Endothelial cell of coronary artery (primary cell): ENCODE measurements at places on chromosomes 11 and 22. TPM values are rescaled to one million over a fixed set of nuclear protein-coding genes. Genes with fewer than 3 reads are reported as not detected.

Gene C1QTNF5
- 58.2 and 65.6 TPM in 2 replicates for total RNA-seq

Gene KDM4D
- 0.28 and 0.72 TPM in 2 replicates for total RNA-seq

Gene TRIM51
- total RNA-seq: not detected in 2 replicates

Gene CDHR5
- not detected in 2 replicates for total RNA-seq

Gene ABCC8
- not detected in 2 replicates for total RNA-seq

Gene GLB1L2
- total RNA-seq: 0.19 and 0.36 TPM in 2 replicates

Gene C11orf42
- total RNA-seq: not detected in 2 replicates

Gene ZNRD2
- 46.6 and 57.7 TPM in 2 replicates for total RNA-seq

Gene CARNS1
- under 0.01 and 0.09 TPM in 2 replicates for total RNA-seq

Gene KCNQ1OT1
- 0.81 and 1.9 TPM in 2 replicates for total RNA-seq

Gene ACTN3
- 0.09 TPM in 1 of 2 replicates, not detected in the other for total RNA-seq

Gene SLC29A2
- 0.09 and 0.28 TPM in 2 replicates for total RNA-seq

Gene LGALS12
- total RNA-seq: not detected in 2 replicates

Gene MRGPRX3
- 0.09 TPM in 1 of 2 replicates, not detected in the other for total RNA-seq

Gene BATF2
- total RNA-seq: 0.36 and 0.75 TPM in 2 replicates

Gene CRACR2B
- total RNA-seq: 2.7 and 4.8 TPM in 2 replicates

Gene SYCE3
- total RNA-seq: not detected in 2 replicates

Gene NEFH
- 0.56 and 0.63 TPM in 2 replicates for total RNA-seq

Gene TMPRSS13
- total RNA-seq: not detected in 2 replicates

Gene MMP3
- not detected in 2 replicates for total RNA-seq

Gene OR51B2
- not detected in 2 replicates for total RNA-seq

Gene SCGB1D2
- not detected in 2 replicates for total RNA-seq

Gene SULT4A1
- 0.09 and 0.63 TPM in 2 replicates for total RNA-seq

Gene LRRC10B
- total RNA-seq: not detected in 2 replicates

Gene CEND1
- total RNA-seq: under 0.01 and 0.18 TPM in 2 replicates

Gene SHANK2
- total RNA-seq: 1.3 TPM in 1 of 2 replicates, not detected in the other

Gene ESAM
- 70.7 and 78.8 TPM in 2 replicates for total RNA-seq

Gene HEPN1
- total RNA-seq: 0.09 TPM in 1 of 2 replicates, not detected in the other

Gene MEI1
- total RNA-seq: 0.56 and 0.81 TPM in 2 replicates

Gene BCR
- total RNA-seq: 134 and 176 TPM in 2 replicates

Gene PANX3
- total RNA-seq: not detected in 2 replicates
